Activated naive CD4-positive, alpha-beta T cell treated with anti-CD3 and anti-CD28 coated beads, Interleukin-2, amount 50 U/mL, for 16 hours (primary cell): ENCODE measurements at places on chromosomes 12 and 14.

- DNase-seq = no peak
Measured at GRCh38 chr12:104475271-104475670, 18.5 kb downstream of the CHST11 start.

DNA sequence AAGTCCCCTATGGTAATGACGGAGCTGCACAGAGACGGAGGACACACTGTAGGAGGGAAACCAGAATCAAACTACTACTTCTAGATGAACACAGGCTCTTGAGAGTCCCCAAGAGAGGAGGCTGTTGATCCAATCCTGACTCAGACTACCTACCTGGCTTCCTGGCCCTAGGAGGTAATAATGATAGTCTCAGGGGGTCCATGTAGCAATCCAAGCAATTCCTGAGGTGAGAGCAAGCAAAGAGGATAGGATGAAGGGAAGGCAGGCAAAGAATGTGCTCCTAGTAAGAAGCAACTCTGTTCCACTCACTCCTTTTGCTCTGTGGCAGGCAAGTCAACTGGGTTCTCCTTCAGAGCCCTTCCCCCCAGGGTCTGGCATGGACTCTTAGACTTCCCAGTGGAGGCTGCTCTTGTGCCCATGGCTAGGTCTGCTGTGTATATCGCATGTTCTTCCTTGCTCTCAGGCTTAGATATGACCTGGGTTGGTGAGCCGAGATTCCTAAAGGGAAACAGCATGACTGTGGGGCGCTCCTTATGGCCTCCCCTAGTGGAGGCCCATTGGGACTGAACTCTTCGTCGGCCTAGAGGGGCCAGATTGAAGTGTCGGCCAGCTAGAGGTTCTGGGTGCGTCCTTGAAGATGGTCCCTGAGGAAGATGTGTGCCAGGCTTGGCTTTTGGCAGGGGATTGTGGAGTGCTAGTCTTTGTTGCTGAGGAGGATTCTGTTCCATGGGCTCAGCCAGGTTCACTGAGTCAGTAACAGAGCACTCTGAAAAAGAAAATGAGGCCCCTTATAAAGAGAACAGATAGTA lies 2.1 kb downstream of the TINF2 start:
- no peak for DNase-seq

DNA sequence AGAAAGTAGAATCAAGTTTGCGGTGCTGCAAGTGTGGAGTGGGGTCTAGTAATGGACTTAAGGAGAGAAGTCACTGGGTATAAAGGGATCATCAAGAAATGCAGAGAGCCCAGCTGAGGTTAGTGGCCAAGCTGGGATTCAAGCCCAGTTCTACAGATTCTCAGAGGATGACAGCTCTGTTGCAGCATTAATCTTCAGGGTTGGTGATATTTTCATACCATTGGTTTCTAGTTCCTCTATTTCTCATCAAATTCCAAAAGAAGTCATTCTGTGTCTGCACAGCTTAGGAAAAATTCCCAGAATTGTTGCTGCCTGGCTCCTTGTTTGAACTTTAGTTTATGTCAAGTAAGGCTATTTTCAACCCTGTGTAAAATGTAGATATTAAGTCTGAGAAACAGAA lies 169.5 kb upstream of the NTF3 start:
- no peak for DNase-seq

- no peak for DNase-seq
Measured at GRCh38 chr14:55103971-55104954, 24.8 kb upstream of the LGALS3 start.

DNA sequence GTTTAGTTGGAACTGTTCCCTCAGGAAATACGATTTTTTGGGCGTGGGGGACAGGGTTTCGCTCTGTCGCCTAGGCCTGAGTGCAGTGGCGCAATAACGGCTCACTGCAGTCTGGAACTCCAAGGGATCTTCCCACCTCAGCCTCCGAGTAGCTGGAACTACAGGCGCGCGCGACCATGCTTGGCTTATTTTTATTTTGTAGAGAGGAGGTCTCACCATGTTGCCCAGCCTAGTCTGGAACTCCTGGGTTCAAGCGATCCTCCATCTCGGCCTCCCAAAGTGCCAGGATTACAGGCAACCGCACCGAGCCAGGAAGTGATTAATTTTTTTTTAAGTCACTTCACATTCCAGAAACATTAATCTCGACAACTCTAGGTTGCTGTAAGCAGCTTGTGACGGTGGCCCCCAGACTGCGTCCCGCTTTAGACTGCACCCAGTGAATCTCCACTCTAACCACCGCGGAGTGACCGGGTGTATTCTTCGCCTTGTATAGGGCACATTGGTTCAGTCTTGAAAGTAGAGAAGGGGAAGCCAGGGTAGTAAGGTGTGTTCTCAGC lies 830 bp upstream of the MIS18BP1 start:
- DNase-seq = peak; percentile 18
